EL (cell line): ENCODE measurements at places on chromosomes 7 and 10.

DNA sequence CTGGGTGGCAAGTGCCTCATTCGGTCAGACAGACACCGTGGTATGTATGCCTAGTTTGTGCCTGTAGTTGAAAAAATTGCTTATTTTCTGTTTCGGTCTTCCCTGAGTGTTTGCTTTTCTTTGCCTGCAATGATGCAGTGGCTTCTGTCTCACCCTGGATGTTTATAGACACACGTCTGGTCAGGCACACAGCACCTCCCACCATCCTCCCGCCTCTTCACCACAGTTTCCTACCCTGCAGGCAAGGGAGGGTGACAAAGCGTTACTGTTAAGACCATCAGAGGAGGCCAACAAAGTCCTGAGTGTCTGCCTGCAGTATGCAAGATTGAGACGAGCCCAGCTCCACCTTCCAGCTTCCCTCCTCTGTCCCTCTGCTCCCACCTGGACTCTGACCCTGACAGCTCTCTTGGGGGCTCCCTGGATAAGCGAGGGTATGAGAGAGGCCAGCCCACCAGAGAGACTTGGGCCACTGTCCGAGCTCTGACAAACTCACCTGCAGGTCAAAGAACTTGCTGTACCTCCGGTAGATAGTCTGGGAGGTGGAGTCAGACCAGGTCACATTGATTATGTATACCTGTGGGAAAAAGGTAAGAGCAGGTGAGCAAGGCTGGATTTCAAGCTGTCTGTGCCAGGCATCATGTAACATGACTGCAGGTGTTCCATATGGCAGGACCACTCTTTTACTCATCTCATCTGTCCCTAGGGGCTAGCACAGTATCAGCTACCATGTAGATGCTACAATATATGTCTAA is 54.4 kb downstream of the SH3PXD2A start:
- DNase-seq = peak; percentile 66

DNA sequence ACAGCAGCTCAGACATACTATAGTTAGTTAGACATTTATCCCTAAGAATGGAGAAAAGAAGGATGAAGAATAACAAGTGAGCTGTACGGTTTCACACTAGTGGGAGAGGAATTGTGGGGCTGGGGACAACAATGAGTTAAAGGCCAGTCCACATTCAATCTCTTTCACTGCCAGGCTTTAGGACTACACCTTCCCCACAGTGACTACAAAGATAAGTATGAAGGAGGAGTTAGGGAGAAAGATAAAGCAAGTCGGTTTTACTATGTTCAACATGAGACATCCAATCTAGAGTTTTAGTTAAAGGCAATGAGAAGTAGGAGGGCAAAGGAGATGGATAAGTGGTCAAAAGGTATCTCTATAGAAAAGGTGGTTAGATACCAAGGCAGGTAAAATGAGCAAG is 16.3 kb downstream of the ARHGAP12 start:
- peak; percentile 49 for DNase-seq

DNA sequence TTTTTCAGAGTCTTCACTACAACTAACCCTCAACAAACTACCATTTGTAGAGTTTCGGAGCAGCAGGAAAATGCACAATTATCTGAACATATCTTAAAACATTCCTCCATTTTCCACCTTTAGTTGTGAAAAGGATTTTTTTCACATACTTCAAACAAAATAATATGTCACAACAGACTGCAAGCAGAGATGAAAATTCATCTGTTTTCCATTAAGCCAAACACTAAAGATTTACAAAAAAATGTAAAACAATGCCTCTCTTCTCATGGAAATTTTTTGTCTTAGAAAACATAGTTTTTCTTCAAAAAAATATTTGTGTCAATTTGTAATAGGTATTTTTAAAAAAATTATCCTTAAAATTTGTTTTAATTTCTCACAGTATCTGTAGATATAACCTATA is 98.9 kb downstream of the ARHGAP12 start:
- no peak for DNase-seq

DNA sequence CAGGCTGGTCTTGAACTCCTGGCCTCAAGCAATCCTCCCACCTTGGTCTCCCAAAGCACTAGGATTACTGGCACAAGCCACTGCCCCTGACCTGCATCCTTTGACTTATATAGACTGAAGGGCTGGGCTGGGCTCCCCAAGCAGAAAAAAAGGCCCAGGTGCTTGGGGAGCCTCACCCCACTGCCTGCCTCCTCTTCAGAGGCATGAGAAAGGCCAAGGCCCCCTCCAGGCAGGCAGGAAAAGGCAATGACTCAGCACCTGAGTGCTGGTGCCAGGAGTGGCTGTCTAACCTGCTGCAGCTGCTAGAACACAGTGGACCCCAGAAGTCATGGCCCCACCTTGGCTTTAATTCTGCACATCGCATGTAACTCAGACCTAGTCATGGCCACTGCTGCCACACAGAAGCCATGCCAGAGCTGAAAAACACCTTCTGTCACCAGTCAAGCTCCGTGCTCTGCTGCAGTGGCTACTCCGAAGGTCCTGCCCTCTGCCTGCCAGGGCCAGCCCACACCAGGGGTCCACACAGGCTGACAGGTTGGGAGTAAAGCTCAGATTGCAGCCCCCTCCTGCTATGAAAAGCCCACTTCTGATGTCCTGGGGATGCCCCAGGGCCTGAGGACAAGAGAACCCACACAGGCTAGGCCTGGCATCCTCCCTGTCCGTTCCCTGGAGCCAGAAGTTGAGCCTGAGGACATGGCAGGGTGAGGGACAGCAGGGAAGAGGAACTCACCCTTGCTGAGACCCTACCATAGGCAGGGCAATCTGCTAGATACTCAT is 48.5 kb downstream of the GRID1 start:
- DNase-seq = no peak

DNA sequence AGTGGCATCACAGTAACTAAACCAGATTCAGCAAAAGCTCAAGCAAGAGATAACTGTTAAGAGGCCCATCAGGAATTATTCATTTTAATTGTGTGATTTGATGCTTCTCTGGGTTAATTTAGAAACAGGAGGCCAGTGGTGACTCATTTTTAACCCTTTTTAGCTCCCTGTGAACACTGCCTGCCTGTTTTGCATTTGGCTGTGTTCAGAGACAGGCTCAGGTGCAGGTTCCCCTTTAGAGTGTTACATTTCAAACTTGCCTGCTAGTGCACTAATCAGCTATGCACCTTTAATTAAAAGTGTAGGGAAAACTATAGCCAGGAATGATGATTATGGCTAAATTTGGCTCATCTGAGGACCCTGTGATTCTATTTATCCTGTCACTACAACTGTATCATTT is 6.5 kb downstream of the STAMBPL1 start:
- DNase-seq = no peak

GRCh38 chr10:70916241-70916640 is 27.9 kb upstream of the PCBD1 start:
- DNase-seq = no peak

GRCh38 chr10:3729397-3729976 is 55.5 kb downstream of the KLF6 start:
- peak; percentile 23 for DNase-seq

- DNase-seq = no peak
These were observed 126.0 kb downstream of the NRBF2 start for GRCh38 chr10:63258920-63259678.

DNA sequence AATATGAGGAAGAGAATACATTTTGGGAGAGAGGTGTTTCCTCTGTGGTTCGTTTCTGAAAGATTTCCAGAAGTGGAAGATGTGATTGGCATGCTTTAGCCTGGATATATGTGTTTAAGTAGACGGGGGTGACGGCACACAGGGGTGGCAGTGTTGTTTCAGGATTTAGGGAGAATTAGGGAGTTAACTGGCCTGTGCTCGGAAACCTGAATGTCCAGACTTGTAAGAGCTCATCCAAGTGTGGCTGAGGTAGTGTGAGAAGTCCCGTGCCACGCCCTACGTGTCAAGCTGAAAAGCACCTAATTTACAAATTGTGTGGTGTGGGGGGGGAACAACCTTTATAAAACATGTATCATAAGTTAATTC is 1.1 kb downstream of the RALA start:
- no peak for DNase-seq

DNA sequence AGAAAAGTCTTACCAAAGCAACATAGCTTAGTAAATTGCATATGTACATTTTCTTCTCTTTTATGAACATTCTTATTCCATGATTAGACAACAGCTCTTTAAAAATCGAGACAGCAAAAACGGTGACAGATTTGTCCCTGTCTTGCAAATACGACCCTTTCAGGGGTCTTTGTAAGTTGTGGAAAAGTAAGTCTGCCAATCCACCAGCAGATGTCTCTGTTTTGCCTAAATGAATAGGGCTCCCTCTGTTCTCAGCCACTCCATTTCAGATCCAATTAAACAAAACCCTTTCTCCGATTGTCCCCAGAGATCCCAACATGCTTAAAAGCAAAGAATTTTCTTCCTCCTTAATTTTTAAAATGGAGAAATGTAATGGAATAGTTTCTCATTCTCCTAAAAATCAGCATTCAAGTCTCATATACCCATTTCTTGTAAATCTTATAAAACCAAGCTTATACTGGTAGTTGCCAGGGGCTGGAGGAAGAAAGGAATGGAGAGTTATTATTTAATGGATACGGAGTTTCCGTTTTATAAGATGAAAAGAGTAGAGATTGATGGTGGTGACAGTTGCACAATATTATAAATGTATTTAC is 61.0 kb upstream of the NFE2L3 start:
- peak; percentile 46 for DNase-seq

GRCh38 chr10:11704092-11704491 is 38.1 kb upstream of the ECHDC3 start:
- DNase-seq = no peak

DNA sequence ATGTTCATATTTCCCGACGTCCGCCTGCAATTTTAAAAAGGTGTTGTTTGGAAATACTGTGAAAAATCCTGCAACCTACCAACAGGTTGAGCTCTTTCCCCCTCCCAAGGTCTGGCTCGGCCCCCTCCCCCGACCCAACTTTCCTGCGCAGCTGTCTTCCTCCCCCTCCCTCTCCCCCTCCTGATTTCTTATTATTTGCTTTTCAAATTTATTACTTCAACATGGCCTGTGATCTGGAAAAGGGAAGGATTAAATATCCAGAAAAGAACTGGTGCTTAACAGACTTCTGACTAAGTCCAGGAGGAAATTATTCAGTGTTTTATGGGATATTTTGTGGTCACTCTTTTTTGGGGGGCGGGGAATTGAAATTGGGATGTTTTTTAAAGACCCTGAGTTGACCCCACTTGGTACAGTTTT is 2.4 kb downstream of the ARID5B start:
- DNase-seq = peak; percentile 43

- DNase-seq = peak; percentile 58
These were observed 744 bp downstream of the FRAT2 start for GRCh38 chr10:97333601-97334369.

- DNase-seq = peak; percentile 100
These were observed 295.4 kb downstream of the PRPF18 start for GRCh38 chr10:13882119-13882711.
